Astrocyte of the hippocampus (primary cell): ENCODE measurements at places on chromosomes 3 and 15.

GRCh38 chr3:107240183-107241091 lies 136.8 kb upstream of the CCDC54 start:
- peak; percentile 90 for DNase-seq

- no peak for DNase-seq
These were observed 26.1 kb downstream of the EAF1 start for GRCh38 chr3:15453501-15453900.

DNA sequence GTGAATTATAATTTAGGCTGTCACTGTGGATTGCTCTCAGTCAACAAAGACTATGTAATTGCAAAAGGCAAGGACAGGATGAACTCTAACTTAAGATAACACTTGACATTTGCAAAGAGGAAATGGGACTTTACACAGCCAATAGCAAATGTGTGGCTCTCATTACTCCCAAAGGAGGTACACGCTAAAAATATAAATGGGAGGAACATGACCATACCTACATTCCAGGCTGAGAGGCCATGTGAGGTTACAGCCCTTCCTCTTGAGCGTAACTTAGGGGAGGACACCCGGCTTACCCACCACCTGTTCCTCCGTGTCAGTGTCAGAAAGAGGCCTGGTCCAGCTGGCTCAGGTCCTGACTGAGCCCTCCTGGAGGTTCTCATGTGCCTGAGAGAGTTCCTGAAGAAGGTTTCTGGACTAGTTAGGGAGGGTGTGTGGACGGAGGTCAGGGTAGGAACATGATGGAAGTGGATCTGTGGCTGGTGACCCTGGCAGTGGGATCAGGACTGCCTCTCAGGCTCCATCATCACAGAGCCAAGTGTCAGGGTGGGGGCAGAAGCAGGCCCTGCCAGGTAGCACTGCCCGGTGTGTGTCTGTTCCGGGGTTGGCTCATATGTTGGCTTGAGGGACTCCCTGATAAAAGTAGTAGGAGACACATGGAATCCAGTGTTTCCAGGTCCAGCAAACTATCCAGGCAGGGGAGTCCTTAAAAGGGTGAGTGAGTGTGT lies 7.9 kb downstream of the POPDC2 start:
- no peak for DNase-seq

- peak; percentile 81 for DNase-seq
These were observed at the start of gene TBC1D2B for GRCh38 chr15:78077053-78077870. Gene TBC1D2B, minus strand, starts transcription at chr15:78077711. Its CDS starts 59 bp downstream, at chr15:78077652.

- DNase-seq: no peak
These were observed 155 bp downstream of the ACVR2B start for GRCh38 chr3:38453913-38454177.

- DNase-seq: no peak
These were observed 194.8 kb downstream of the XXYLT1 start for GRCh38 chr3:195075941-195076875.

- no peak for DNase-seq
These were observed 3.0 kb upstream of the MRPS22 start for GRCh38 chr3:139340784-139341183.

DNA sequence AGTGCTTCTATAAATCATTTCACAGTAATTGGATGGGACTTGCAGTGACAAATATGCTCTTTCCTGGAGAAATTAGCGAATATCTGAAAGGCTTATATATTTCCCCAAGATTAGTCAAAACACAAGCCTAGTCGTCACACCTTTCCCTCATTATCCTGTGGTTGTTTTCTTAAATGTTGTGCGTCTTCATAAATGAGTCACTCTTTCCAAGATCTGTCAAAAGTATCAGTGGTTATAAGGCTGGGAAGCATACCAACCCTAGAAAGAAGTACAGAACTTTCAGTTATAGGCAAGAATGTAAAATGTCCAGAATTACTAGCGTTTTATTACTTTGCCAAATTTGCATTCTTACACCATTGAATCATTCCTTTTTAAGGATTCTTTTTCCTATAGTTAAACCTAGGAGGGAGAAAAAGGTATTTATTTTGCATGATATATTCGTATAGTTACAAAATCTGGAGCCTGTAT lies 33.6 kb downstream of the TMEM212 start:
- peak; percentile 92 for DNase-seq

GRCh38 chr3:156681002-156681401 lies 6.6 kb downstream of the TIPARP start:
- peak; percentile 89 for DNase-seq

DNA sequence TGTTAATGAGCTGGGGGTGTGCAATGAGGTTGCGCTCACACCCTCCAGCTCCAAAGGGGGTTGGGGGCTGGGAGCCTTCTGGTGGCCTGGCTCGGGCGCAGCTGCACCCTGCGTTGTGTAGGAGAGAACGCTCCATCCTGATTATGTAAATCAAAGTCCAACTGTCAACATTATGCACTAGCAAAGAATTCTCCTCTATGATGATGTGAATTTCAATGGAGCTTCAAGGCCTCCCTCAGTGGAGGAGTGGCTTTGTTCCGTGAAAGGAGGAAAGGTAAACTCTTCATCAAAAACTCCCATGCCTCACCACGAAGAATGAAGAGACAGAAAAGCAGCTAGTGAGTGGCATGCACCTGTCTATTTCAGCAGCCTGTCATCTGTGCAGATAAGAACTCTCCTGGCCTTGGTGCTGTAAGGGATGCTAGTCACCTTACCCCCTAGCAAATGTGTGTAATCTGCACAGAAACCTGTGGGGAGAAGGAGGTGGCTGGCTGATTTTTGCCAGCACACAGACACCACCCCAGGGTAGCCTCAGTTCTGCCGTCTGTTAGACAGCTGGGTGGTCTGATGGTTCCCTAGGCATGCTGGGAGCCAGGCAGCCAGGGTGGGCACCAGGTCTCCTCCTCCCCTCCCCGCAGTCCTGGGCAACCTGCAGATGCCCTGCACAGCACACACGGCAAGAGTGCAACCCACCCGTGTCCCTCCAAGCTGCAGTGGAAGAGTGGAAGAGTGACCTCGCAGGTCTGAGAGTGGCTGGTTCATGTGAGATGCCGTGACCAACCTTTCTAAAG lies 47.0 kb upstream of the TRPM1 start:
- no peak for DNase-seq

DNA sequence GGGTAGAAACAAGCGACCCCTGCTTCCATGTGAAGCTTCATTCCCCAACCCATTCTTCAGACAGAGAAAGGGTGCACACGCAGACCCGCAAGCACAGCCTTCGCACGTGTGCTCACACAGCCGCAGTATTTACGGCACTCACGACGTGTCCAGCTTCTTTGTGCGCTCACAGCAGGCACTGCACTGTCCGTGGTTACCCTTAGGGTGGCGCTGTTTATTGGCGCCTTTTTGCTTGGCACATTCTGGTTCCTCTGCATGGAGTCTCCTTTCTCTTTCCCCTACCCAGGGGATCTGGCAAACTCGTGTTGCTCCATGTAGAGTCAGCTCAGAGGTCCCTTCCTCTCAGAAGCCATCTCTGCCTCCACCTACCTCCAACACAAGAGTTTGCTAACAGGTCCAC lies 115.1 kb downstream of the SLCO3A1 start:
- DNase-seq: no peak

DNA sequence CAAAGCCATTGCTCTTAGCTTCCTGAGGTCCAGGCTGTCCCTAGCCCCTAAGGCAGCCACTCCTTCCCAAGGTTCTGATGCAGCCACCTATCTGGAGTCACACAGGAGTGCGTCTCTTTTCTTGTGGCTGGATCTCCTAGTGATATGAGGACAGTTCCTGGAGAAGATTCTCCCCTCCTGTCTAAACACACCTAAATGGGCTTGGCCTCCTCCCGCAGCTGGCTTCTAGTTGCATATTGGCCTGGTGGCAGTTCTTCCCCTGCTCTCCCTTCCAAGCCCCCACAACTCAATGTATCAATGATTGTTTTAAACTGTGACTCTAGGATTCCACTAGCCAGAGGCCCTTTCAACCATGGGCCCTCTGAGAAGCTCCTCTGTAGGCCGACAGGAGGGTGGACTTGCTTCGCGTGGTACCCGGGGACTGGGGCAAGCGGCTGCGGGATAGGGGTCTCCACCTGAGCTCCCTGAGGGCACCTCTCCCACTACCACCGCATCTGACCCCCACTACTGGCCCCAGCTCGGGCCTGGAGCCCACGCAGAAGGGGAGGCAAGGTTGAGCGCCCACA lies 1.4 kb downstream of the ITGA11 start:
- no peak for DNase-seq

DNA sequence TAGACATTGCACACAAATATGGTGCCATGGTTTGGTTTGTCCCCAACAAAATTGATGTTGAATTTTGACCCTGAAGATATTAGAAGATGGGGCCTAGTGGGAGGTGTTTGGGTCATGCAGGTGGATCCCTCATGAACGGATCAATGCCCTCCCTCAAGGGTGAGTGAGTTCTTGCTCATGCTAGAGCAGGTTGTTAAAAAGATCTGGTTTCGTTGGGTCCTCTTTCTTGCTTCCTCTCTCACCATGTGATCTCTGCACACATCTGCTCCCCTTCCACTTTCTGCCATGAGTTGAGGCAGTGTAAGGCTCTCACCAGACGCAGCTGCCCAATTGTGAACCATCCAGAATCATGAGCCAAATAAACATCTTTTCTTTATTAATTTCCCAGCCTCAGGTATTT lies 87.8 kb upstream of the MDFIC2 start:
- no peak for DNase-seq

- no peak for DNase-seq
These were observed 10.7 kb upstream of the TASOR start for GRCh38 chr3:56693750-56694149.

GRCh38 chr3:49721896-49722781 lies 1.6 kb downstream of the GMPPB start:
- no peak for DNase-seq

- peak; percentile 52 for DNase-seq
These were observed 184.2 kb upstream of the PDZRN3 start for GRCh38 chr3:73808862-73809509.

DNA sequence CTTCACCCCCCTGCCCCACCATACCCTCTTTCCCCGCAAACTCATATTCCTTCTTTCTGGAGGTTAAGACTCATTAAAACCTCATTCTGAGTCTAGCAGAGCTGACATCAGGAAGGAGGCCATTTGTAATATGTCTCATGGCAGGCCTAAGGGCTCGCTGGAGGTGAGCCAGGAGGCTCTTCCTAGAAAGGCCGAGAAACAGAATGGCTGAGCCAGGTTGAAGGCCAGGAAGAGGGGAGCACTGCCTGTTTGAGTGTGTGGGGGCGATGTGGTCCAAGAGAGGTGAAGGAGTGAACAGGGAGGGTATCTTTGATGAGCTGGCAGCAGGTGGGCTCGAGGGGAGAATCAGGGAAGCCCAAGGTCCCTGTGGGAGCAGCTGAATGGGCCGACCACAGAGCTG lies 317.3 kb downstream of the TLE3 start:
- DNase-seq: no peak

DNA sequence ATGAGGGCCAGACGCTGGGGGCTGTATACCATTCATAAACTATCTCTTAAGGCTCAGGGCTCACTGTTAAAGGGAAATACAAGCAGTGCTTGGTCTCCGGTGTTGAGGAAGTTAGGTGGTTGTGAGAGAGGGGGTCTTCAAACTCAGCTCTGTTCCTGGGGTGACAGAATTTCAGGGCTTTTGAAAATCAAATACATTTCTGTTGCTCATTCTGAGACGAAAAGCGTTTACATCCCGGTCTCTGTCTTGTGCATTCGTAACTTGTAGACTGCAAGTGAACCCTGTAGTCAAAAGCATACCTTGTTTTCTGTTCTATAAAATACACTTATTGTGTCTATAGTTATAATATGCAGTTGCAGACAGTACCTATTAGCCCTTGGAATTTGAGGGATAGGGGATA lies 1.7 kb downstream of the SLCO3A1 start:
- no peak for DNase-seq

GRCh38 chr15:53535886-53536285 lies 223.6 kb downstream of the WDR72 start:
- DNase-seq: no peak

DNA sequence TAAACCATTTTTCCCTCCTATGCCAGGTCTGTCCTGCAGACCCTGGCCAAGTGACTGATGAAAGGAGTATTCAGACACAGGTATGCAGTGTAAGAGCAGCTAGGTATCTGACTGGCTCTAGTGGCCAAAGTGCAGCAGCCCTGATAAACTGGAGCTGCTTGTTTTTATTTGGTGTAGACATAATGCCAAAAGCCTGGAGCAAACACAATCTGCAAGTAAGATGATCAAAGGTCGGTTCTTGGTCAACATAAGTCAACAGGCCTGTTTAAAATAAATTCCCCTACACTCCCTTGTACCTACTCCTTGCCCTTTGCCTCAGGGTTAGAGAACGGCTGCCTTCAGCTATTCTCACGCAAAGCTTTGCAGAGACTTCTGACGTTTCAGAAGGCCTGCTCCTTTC lies 1003.1 kb downstream of the ZPLD1 start:
- no peak for DNase-seq

- DNase-seq: peak; percentile 85
These were observed 5.3 kb upstream of the SPESP1 start for GRCh38 chr15:68924866-68925560.

- peak; percentile 60 for DNase-seq
These were observed 63.9 kb upstream of the FAM98B start for GRCh38 chr15:38389924-38390542.

DNA sequence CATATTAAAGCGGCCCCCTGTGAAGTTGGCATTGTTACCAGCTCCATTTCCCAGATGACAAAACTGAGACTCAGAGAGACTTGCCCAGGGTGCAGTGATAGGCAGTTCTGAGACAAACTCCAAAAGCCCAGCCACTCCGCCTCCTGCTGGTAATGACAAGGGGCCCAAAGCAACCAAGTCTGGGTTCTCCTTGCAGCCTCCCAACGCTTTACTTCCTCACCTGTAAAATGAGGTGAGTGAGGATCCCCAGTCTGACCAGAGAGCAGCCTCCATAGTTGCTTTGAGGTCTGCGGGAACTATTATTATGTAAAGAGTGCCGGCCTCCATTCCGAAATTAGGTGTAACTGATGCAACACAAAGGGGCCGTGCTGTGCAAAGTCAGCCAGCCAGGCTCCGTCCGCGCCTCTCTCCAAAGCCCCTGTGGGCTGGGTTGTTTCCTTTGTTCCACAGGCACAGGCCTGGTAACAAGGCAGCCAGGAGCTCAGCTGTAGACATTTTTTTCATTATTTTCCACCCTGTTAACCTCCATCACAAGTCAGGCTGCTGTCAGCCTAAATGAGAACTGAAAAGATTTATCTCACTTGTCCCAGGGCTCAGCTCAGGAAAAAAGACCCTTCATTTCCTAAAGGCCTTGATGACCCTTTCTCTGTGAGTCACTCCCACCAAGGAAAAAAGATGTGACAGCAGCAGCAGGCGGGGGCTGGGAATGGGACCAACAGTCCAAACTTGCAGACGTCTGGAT lies 139.1 kb upstream of the RAD18 start:
- DNase-seq: peak; percentile 60

DNA sequence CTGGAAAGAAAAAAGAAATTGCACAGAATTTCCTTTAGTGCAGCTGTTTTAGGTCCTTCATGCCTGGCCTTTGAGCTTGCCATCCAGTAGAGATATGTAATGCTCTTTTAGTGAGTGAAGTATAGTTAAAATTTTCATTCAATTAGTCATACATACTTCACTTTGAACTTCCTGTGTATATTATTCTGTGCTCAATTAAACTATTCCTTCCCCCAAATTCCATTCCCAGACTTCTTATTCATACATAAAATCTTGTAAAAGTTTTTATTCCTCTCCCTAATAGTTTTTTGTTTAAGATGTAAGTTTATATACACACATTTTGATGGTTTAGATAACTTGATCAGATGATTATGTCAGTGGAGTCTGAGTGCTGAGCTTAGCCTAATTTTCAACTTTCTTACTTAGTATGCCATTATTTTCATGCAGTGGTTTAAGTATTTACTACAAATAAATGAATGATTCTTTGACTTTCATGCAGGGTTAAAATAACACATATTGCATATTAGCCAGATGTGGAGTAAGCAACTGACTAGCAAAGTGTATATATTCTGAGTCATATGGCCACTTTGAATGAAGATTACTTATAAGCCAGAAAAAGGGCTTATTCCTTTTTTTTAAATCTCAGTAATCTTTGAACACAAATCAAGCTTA lies 42.5 kb upstream of the ABHD10 start:
- DNase-seq: peak; percentile 59
